Prostate gland (tissue), 2 donors: ENCODE measurements at places on chromosomes 5 and 9. TPM values are rescaled to one million over a fixed set of nuclear protein-coding genes. Genes with fewer than 3 reads are reported as not detected.

The PCDHGA9 gene
- total RNA-seq: 3.9 TPM

The FYB1 gene
- 4.0 TPM for total RNA-seq

The ANKRD18A gene
- 33.7 TPM for total RNA-seq

The SLC45A2 gene
- total RNA-seq: 0.09 TPM

The PCDHB5 gene
- total RNA-seq: 11.3 TPM

The SPATA31D4 gene
- total RNA-seq: not detected

The IL9 gene
- total RNA-seq: not detected

The NCS1 gene
- total RNA-seq: 19.1 TPM

The IFNA13 gene
- not detected for total RNA-seq

The PLAC8L1 gene
- not detected for total RNA-seq

The EEIG1 gene
- 84.6 TPM for total RNA-seq

The FBXW2 gene
- total RNA-seq: 38.3 TPM

The DOK3 gene
- total RNA-seq: 10.4 TPM

The LHX6 gene
- 7.3 TPM for total RNA-seq

The NUTM2F gene
- 0.40 TPM for total RNA-seq

The KCNMB1 gene
- total RNA-seq: 9.1 TPM

The GPR150 gene
- 0.51 TPM for total RNA-seq

The CLIC3 gene
- total RNA-seq: 4.2 TPM

The RIGI gene
- 8.2 TPM for total RNA-seq

The SCGB3A1 gene
- total RNA-seq: 32.2 TPM

The C9orf50 gene
- total RNA-seq: not detected

The TERT gene
- total RNA-seq: 3.6 TPM

The CARTPT gene
- 5.9 TPM for total RNA-seq

The TMEM38B gene
- total RNA-seq: 14.4 TPM

The PCDHB11 gene
- total RNA-seq: 0.41 TPM

The GDNF gene
- total RNA-seq: 0.18 TPM

The SPATA31C1 gene
- total RNA-seq: 0.97 TPM

The LHX3 gene
- total RNA-seq: not detected

The PCDHGA2 gene
- total RNA-seq: 2.4 TPM

The CCL21 gene
- total RNA-seq: 24.5 TPM

The MAMDC2 gene
- total RNA-seq: 33.8 TPM

The SLC6A19 gene
- 0.09 TPM for total RNA-seq

The MARCOL gene
- not detected for total RNA-seq

The SLC1A3 gene
- 12.7 TPM for total RNA-seq

The OCLN gene
- total RNA-seq: 20.2 TPM

The MCIDAS gene
- total RNA-seq: not detected

The RASEF gene
- 125 TPM for total RNA-seq

The CDH9 gene
- total RNA-seq: not detected

The TOR4A gene
- total RNA-seq: 7.3 TPM

The PCDHGA8 gene
- total RNA-seq: 1.1 TPM

The CDKN2B gene
- 8.8 TPM for total RNA-seq

The GFRA3 gene
- 1.9 TPM for total RNA-seq

The PTGR1 gene
- 110 TPM for total RNA-seq

The WDR38 gene
- not detected for total RNA-seq

The INSL6 gene
- total RNA-seq: 8.9 TPM

The ABCA2 gene
- 79.1 TPM for total RNA-seq

The PCA3 gene
- 0.14 TPM for total RNA-seq

The SMIM33 gene
- total RNA-seq: not detected

The NR5A1 gene
- total RNA-seq: not detected

The CDC26 gene
- total RNA-seq: 17.8 TPM

The DCANP1 gene
- total RNA-seq: not detected

The PKD2L2 gene
- not detected for total RNA-seq

The GRIA1 gene
- not detected for total RNA-seq
